Adipocyte (in vitro differentiated cells): ENCODE measurements at places on chromosomes 7 and 10.

DNA sequence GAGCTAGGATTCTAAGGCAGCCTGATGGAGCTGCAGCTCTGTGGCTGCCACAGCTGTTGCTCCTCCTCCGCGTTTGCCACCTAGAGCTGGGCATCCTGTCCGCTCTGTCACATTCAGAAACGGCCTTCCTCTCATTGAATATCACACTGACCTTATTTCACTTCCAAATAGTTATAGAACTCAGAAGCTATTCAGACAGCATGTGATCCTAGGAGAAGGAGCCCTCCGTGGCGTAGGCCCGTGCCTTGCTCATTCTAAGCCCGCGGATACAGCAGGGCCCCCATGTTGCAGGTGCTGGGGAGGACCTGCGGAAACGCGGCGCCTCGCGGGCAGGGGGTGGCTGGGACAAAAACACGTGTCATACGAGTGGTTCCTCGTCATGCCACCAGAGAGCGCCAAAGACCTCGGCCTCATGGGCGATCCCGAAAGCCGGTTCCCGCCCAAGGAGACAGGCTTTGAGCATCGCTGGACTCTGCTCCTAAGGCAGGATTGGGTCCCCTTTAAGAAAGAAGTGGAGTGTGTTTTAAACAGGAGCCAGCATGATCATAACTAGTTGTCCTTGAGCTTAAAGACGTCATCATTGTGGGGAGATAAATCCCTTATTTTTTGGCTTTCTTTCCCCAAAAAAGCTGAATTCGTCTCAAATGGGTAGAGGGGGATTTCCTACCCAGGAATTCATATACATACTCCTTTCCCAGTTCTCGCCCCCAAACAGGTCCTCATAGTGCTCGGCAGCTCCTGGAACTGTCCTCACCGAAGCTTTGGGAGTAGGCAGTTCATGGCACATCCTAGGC is 17.9 kb upstream of the FIGNL1 start:
- DNase-seq: peak; percentile 91

DNA sequence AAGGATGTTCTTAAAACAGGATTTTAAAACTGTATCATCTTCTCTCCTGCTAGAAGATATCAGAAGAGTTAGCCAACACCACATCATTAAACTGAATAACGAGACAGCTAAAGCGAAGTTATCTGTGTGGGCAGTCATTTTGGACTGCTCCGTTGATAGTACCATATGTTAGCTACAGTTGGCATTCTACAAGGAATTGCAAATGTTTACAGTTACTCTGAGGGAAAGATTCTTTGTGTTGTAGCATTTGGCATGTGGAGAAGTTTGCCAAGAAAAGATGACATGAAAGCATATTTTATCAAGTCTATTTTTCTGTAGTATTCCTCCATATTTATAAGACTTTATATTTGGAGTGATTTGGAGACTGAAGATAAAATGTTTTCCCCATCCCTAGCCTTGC is 464.4 kb upstream of the POM121L12 start:
- DNase-seq: no peak

DNA sequence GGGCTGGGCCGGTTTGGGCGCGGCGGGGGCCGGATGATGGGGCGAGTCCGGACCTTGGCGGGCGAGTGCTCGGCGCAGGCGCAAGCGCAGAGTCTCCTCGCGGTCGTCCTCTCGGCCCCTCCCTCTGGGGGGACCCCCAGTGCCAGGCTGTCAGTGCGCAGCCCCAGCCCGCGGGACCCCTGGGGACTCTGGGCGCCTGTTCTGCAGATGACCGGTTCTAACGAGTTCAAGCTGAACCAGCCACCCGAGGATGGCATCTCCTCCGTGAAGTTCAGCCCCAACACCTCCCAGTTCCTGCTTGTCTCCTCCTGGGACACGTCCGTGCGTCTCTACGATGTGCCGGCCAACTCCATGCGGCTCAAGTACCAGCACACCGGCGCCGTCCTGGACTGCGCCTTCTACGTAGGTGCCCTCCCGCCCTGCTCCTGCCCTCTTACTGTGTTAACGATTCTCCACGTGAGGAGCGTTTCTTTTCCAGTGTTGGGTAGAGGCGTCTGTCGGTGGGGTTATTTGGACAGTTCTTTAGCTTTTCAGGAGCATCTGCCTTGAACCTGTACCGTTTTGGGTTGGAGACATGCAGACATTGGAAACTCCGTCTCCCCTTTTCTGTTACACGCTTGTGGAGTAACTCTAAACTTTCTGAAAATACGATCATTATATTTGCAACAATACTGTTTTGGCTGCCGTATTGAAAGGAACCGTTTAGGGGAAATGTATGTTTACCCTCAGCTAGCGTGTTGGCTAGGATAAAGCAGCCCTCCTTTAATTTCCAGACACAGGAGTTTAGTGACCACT is 706 bp downstream of the BUB3 start:
- DNase-seq: peak; percentile 80

- DNase-seq: no peak
These were observed 56.1 kb upstream of the TRUB1 start for GRCh38 chr10:114881901-114882300.

GRCh38 chr10:73588656-73589055 is 2.5 kb downstream of the USP54 start:
- DNase-seq: peak; percentile 42

DNA sequence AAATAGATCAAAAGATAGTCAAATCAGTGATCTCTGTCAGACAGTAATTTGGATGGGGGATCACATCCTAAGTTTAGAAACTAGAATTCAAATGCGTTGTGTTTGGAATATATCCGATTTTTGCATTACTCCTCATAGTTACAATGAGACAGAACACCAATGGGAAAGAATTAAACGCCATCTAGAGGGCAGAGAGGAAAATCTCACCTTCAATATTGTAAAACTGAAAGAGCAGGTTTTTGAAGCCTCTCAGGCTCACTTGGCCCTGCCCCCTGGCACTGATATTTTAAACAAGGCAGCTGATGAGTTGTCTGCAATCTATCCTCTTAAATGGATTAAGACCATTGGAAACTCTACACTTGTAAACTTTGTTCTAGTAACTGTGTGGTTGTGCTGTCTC is 17.7 kb downstream of the FRG2B start:
- peak; percentile 70 for DNase-seq

GRCh38 chr10:30639946-30640786 is 10.6 kb upstream of the LYZL2 start:
- DNase-seq: peak; percentile 82

DNA sequence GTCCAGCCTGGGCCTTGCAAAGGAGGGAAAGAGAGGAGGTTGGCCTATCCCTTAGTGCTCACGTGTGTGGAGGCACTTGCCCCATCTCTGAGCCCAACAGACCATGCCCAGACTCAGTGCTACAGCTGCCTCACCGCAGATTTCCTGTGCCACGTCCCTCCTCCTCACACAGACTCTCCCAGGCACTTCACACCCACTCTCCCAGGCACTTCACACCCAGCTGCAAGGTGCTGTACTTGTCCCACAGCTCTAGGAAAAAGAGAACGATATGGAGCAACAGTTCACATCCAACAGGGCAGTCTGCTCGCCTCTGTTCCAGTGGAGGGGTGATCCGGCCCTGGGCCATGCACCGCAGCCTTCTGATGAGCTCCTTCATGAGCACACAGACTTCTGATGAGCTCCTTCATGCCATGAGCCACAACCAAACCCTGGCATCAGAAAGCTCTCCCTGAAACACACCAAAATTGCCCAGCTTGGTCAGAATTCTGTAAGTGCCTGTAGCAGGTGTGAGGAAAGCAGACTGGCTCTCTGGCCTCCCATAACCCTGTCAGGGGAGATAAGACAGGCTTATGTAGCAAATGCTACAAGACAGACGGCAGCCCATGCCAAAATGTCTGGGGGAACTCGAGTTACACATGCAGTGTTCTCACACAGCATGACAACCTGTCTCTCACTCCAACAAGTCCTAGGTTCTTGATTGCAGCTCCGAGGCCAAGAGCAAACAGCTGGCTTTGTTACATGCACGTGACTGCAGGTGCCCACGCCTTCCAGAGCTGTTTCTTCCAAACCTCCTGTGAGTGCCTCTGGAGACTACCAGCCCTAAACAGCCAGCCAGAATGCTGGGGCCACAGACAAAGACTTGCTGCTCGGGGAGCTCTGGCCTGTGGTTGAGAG is 348.5 kb downstream of the GRID1 start:
- no peak for DNase-seq

- no peak for DNase-seq
These were observed 60.1 kb downstream of the DIP2C start for GRCh38 chr10:629186-629998.

DNA sequence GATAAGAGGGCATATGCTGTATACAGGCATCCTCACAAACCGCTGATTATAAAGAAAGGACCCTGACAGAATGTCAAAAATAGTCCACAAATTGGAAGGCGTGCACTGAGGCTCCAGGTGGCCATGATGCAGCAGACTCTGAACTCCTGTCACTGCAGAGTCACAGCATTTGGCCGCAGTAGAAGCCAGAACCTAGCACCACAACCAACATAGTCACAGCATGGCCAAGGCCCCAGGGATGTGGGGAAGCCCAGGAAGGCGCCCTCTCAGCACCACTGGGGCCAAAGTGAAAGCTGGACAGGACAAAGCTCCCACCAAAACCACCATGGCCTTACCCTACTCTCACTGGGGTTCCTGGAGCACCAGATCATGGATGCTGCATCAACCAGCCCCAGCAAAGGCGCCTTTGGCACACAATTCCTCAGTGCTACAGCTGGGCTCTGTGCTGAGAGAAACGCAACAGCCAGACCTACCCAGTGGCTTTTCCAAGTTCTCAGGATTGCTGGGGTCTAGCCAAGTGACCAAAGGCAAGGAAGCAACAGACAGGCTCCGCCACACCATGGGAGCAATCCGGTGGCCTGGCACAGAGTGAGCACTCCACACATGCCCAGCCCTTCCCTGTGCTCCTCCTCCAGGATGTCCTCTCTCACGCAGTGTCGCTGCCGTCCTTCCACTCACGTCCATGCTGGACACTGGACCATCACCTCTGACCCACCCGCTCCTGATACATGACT is 60.2 kb downstream of the STK17A start:
- DNase-seq: no peak

DNA sequence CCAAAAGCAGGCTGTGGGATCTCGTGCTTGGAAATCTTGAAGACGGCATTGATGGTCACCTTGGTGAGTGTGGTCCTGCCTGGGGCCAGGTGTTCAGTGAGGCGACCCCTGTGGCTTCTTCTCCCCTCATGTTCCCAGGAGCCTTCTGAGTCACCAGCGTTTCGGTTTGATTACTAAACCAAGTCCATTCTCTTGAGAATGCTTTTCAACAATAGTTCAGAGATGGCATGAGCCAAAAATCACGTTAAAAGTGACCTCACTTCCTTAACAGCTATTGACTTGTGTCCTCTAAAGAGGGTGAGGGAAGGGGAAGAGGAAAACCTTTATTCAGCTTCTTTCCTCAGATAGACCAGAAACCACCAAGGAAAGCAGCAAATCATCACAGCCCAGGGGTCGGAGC is 315.2 kb downstream of the GATA3 start:
- no peak for DNase-seq

GRCh38 chr7:25911738-25912607 is 240.0 kb upstream of the NFE2L3 start:
- DNase-seq: no peak

GRCh38 chr10:60591119-60591518 is 187.2 kb upstream of the CDK1 start:
- no peak for DNase-seq

- no peak for DNase-seq
These were observed 161.7 kb downstream of the NRBF2 start for GRCh38 chr10:63294781-63295180.

DNA sequence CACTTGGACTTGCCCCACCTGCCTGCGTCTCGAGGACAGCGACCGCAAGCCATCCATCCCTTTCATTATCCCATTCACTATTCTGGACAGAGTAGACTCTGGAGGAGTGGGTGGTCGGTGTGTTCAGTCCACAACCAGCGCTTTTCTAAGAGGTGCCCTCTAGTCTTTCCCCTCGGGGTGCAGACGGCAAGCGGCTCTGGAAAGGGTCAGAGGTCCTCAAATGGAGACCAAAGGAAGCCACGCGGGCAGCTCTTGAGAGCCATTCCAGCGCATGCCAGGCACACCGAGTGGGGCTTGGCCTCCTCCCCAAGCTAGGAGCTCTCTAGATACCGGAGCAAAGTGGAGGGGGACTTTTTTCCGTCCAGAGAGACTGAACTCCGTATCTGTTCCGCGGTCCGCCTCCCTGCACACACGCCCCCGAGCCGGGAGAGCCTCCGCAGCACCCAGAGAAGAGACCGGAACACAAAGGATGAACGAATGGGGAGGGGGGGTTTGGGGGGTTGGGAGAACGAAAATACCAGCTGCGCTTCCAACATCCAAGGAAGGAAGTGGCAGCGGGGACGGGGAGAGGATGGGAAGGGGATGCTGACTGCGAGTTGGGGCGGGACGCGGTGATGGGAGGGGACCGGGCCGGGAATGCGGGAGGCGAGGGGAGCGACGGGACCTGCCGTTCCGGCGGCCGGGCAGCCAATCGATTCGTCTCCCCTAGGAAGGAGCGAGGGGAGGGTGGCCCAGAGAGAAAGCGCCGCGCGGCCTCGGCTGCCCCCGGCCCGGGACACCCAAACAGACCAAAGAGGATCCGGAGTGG is 515 bp downstream of the GSDME start:
- no peak for DNase-seq

GRCh38 chr7:12385364-12385786 is 18.3 kb downstream of the VWDE start:
- no peak for DNase-seq

DNA sequence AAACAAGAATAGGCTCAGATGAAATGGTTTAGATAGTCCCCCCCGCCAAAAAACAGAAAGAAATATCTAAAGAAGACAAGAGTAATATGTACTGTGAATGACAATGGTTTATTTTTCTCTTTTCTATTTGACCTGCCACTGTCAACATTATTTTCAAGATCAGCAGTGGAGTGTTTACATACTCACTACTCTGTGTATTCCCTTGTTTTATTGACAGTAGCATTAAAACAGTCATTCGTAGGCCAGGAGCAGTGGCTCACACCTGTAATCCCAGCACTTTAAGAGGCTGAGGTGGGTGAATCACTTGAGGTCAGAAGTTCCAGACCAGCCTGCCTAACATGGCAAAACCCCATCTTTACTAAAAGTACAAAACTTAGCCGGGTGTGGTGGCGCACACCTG is 245.3 kb upstream of the SLC26A5 start:
- no peak for DNase-seq

GRCh38 chr7:53656881-53657280 is 621.4 kb downstream of the POM121L12 start:
- no peak for DNase-seq
